Stimulated activated CD4-positive, alpha-beta T cell treated with anti-CD3 and anti-CD28 coated beads, Interleukin-1b, Interleukin-23, amount 100 ng/mL, for 1 hour (primary cell): ENCODE measurements at places on chromosomes 5 and 9.

DNA sequence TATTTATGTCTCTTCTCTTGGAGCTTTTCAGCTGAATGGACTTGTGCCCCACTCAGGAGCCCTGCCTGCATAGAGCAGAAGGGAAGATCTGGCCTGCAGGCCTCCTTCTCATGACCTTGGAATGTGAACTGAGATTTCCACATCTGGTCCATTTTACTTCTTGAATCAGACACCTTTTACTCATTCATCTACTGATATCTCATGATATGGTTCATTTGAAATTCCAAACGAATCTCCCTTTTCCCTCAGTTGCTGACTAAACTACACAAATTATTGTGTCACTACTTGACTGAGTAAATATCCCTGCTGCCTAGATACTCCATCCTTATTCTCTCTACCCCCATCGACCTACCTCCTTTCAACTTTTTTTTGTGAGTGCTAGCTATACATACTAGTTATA, 138.7 kb downstream of the PLCXD3 start:
- no peak for DNase-seq

DNA sequence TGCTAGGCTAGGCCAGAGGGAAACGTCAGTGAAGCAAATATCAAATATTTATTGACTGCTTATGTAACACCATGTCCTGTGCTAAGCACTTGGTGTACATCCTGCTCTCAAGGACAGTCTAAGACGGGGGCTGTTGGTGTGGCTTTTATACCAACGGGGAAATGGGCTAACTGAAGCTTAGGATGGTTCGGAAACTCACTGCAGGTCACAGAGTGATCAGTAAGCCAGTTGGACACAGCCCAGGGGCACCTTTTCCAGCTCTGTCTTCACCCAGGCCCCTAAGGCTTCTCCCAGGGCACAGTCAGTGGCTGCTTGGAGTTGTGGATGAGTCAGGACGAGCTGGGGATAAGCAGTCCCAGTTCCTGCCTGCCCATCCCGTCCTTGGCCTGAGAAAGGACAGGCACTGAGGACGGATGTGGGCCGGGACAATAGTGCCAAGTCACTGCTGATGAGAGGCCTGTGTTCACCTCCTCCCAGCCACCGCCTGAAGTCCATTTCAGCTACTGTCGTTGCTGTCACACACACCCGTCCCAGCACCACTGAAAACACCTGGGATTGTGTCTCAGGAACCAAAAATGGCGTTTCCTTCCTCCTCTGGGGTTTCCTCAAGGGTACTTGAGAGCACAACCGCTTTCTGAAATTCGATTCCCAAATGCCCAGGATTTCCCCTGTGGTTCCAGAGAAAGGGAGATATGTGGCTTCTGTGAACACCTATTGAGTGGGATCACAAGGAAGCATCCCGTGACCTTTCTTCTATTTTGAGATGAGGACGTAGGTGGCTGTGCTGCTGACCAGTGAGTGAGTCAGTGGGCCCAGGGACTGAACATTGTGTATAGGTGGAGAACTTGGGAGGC, 17.5 kb upstream of the SPRY4 start:
- no peak for DNase-seq

DNA sequence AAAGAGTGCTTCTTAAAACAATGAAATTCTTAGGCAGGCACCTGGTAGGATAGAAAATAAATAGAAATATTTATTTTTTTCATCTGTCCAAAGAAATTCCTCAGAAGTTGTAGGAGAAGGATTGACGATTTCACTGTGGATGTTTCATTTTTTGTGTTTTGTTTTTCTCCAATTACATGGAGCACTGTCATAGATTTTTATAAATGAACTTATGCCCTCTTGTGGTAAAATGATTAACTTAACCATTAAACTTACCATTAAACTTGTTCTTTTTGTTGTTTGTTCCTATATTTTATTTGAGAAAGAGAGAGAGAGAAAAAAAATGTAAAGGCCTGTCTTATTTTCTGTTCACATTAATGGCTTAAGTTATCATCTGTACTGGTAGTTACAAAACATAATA, 339.2 kb downstream of the PRR16 start:
- no peak for DNase-seq

DNA sequence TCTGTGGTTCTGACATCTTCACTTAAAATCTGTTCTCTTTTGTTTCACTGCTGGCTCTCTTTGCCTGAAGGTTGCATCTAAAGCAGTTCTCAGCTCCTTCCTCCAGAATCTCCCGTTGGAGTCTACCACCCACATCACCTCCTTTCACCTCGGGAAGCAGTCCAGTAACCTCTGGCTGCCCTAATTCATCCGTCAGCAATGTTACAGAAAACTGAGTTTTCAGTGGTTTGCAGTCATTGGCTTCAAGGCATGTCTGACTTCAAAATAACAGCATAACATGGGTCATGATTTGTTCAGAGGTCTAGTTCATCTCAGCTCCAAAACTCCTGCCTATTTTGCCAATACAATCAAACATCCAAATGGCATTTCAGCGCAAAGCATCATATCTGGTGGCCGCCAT, 107.7 kb downstream of the GOLPH3 start:
- DNase-seq: no peak

- DNase-seq: no peak
Measured at GRCh38 chr5:168592014-168592368, 12.8 kb upstream of the PANK3 start.

GRCh38 chr5:68007451-68007850, 208.1 kb upstream of the PIK3R1 start:
- no peak for DNase-seq

GRCh38 chr9:35537913-35538312, 48.0 kb downstream of the RUSC2 start:
- DNase-seq: no peak

GRCh38 chr5:12237837-12238575, 333.8 kb upstream of the CTNND2 start:
- DNase-seq: no peak

- DNase-seq: no peak
Measured at GRCh38 chr5:170863646-170864045, 1.8 kb downstream of the RANBP17 start.

- no peak for DNase-seq
Measured at GRCh38 chr5:83179966-83180365, 102.6 kb downstream of the XRCC4 start.

GRCh38 chr5:83549674-83550073, 78.1 kb downstream of the VCAN start:
- no peak for DNase-seq

- no peak for DNase-seq
Measured at GRCh38 chr9:68500457-68501381, 40.0 kb downstream of the TMEM252 start.

- no peak for DNase-seq
Measured at GRCh38 chr9:12183321-12183720, 509.9 kb upstream of the TYRP1 start.

- DNase-seq: no peak
Measured at GRCh38 chr5:137145721-137146120, 353.4 kb downstream of the SPOCK1 start.

- DNase-seq: no peak
Measured at GRCh38 chr9:99690573-99690972, 131.1 kb upstream of the NR4A3 start.
